SK-MEL-5 (cell line): ENCODE measurements at places on chromosomes 11 and 22. TPM values are rescaled to one million over a fixed set of nuclear protein-coding genes. Genes with fewer than 3 reads are reported as not detected.

DNA sequence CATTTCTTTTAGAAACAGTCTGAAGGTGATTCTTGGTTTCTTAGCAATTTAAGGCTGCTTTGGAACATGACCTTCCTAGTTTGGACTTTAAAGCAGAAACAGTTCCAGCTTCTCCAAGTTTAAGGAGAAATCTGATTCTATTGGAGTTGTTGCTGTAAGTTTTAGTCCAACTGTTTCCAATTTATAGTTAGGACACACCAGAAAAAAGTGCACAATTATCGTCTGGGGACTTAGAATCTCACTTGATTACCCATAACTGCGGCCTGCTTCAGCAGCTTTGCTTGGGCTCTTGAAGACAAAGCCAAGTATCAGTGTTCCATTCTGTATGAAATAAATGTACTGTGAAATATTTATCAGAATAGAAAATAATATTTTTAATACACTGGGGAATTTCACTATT is 246.6 kb downstream of the TMEM135 start:
- DNase-seq = no peak

- DNase-seq = no peak
Measured at GRCh38 chr11:57316017-57316416, 8.7 kb downstream of the TNKS1BP1 start.

The FUT4 gene
- 0.58 and 0.67 TPM in 2 replicates for total RNA-seq

The DBX1 gene
- not detected in 2 replicates for total RNA-seq
